Brain pericyte (primary cell): ENCODE measurements at places on chromosomes 4 and X.

- no peak for DNase-seq
Observed at GRCh38 chrX:44507292-44507691, 35.4 kb downstream of the FUNDC1 start.

- DNase-seq = no peak
Observed at GRCh38 chr4:15690020-15690809, 8.6 kb downstream of the FAM200B start.

DNA sequence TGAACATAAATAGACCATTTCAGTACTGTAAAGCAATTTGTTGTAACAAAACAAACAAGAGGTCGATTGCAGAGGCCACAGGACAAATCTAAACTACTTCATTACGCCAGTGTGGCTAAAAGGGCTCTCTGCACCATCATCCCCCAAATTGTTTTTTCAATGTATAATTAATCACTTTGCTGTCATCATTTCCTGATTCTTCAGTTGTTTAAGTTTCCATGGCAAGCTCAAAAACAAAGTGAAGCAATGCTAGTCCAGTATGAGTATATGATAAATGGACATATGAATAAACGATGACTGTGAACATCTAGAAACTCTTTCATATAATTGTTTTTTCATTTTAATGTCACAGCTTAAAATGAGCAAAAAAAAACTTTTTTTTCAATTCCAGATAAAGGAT is 235.4 kb upstream of the FGF13 start:
- no peak for DNase-seq

- no peak for DNase-seq
Observed at GRCh38 chr4:21543514-21543913, 405.1 kb downstream of the KCNIP4 start.

DNA sequence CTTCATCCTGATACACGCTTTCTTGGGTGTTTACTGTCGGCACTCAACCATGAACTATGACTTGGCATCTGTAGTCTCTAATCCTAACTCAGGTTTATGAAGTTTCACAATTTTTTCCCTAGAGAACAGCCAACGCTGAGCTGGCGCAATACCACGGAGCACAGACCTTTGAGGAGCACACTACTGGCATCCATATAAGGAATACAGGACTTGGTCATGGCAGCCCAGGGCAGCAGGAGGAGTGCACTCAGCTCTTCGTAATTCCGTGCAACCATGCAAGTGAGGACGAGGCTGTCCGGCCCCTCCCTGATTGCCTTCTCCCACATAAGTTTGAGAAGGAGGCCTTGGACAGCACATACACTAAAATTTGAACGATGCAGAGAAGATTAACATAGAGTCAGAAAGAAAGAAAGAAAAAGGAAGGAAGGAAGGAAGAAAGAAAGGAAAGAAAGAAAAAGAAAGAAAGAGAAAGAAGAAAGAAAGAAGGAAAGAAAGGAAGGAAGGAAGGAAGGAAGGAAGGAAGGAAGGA is 41.0 kb upstream of the PDLIM5 start:
- peak; percentile 59 for DNase-seq

GRCh38 chrX:45715748-45716147 is 515.1 kb upstream of the DIPK2B start:
- DNase-seq = no peak

DNA sequence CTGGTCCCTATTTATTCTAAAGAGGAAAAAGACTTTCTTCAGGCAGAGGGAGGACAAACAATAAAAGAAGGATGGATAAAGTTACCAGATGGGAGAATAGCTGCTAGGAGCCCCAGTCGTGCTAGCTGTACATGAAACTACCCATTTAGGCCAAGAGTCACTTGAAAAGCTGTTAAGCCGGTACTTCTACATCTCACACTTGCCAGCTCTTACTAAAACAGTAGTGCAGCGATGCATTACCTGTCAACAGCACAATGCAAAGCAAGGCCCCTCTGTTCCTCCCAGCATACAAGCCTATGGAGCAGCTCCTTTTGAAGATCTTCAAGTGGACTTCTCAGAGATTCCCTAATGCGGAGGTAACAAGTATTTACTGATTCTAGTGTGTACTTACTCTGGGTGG is 1138.8 kb downstream of the ARAP2 start:
- no peak for DNase-seq

DNA sequence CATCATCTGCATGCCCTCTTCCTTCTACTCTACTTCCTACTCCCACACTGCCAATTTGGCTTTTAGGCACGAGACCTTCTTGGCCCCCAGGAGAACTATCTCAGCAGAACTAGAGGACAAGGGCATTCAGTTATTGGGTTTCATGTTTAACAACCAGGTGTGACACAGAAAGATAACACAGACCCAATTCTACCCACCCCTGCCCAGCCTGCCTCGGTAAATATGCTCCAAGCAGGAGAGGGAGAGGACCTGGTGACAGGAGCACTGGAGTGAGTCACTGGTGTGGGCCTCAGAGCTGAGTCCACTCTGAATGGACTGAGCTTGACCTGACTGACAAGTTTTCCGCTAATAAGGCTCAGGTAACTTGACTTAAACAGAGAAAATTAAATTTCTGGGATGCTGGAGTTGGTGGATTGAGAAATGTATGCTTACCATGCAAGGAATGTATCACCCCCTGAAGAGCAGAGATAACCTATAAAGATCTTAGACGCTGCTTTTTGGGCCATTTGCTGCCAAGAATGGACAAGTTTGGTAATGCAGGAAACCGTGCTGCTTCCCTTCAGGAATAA is 52.5 kb downstream of the CASP3 start:
- DNase-seq = no peak
